ENCODE measurements at places on chromosomes 13 and 19. TPM values are rescaled to one million over a fixed set of nuclear protein-coding genes. Genes with fewer than 3 reads are reported as not detected.

DNA sequence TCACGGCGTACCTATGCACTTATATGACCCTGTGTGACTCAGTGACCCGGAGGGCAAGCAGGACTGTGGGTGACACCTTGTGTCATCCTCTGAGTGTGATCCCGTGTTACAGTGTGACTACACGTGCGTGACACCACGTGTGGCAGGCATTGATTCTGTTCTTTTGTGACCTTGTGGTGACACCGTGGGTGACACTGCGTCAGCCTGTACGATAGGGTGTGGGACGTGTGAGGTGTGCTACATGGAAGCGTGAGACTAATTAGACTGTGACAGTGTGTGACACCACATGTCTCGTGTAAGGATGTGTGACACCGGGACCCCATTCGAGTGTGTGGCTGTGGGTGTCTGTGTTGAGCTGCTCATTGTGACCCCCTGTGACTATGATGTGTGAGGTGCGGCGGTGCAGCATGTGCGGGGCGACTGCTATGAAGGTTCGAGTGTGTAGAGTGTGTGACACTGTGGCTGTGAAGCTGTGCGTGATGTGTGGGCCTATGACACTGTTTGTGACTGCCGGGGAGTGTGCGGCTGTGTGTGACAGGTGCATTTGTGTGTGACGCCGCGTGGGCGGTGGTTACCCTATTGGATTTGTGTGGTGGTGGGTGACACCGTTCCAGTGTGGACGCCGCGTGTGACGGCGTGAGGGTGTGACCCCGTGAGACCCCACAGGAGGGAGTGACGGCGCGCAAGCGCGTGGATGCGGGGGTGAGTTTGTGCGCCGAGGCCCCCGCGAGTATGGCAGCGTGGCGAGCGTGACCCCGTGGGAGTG lies 399 bp upstream of the SPTBN4 start:
- no peaks in the 10 kb centered on the region for H3K36me3 ChIP-seq
- peak; percentile 76 for DNase-seq
- no peaks in the 10 kb centered on the region for H3K27me3 ChIP-seq

DNA sequence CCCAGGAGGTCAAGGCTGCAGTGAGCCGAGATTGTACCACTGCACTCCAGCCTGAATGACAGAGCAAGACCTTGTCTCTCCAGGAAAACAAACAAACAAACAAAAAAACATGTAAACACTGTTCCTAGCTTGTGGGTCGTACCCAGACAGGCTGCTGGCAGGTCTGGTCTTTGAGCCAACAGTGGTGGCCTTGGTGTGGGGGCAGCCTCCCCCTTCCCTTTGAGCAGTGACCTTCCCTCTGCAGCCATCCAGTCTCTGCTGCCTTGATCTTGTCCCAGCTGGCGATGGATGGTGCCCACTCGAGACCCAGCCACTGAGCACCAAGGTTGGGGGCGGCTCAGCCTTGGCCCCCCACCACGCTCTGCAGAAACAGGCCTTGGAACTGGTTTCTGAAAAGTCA lies 143.3 kb downstream of the KDM4B start:
- H3K27me3 ChIP-seq: no peaks in the 10 kb centered on the region
- H3K36me3 ChIP-seq: peaks cover 42% of the 10 kb centered on the region
- no peak for DNase-seq

The SIGLEC7 gene
- total RNA-seq: 1.4 TPM

DNA sequence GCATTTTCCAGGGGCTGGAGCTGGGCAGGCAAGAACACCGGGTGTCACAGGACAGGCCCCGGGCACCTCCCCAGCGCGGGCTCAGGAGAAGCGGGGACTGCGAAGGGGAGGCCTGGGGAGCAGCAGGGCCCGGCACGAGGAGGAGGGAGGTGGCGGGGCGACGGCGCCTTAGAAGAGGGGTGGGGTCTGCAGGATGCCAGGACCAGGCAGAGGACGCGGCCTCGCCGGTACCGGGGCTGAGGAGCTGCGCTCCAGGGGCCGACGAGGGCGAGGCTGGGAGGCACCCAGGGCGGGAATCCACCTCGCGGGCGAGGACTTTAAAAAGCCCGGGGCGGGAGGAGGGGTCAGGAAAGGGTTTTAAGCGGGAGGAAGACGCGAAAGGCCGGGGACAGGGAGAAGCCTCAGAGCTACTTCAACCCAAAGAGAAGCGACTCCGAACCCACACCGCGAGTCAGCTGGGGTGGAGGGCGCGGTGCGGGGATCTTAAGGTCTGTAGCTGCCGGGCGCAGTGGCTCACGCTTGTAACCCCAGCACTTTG lies 665 bp downstream of the ZNF347 start:
- peak overlapping the region; percentile 79 for H3K27ac ChIP-seq
- H3K4me3 ChIP-seq: peak overlapping the region; percentile 70
- H3K36me3 ChIP-seq: peaks cover 4% of the 10 kb centered on the region
- DNase-seq: peak; percentile 66
- H3K4me1 ChIP-seq: peaks cover 21% of the 10 kb centered on the region

DNA sequence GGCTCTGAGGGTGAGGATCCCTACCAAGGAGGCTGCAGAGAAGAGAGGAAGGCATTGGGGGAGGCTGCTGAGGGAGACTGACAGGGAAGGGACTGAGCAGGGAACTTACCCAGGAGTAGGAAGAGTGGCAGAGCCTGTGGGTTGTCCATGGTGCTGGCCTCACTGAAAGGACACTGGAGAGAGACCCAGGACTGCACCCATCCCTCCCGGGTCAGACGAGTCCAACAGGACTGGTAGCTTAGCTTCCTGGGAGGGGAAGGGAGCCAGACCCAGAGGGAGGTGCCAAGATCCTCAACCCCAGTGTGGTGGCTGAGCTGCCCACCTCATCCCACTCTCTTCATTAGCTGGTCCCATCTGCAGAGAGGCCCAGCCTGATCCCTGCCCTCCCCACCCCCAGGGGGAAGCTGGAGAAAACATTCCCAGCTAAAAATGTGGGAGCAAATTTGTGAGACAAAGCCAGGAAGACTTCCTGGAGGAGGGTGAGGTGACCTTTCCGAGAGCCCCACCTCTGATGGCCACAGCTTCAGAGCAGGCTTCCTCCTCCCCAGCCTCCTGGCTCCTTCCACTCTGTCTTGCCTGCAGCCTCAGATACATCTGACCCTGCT lies at the start of gene VSIG10L:
Gene VSIG10L, minus strand, starts transcription at position 164 of the 605 bp plus-strand sequence. Its CDS starts 15 bp downstream, at position 149.
- H3K36me3 ChIP-seq: peaks cover 21% of the 10 kb centered on the region
- H3K27ac ChIP-seq: no peak within 1 kb of the TSS
- no peak within 1 kb of the TSS for H3K4me3 ChIP-seq

The ZNF93 gene
- 14.4 TPM for total RNA-seq

GRCh38 chr19:4139614-4140236 lies 13.7 kb upstream of the CREB3L3 start:
- peak; percentile 82 for DNase-seq
- H3K27me3 ChIP-seq: no peaks in the 10 kb centered on the region
- H3K4me3 ChIP-seq: no peak overlapping the region
- no peaks in the 10 kb centered on the region for H3K36me3 ChIP-seq
- no peaks in the 10 kb centered on the region for H3K4me1 ChIP-seq

The C13orf46 gene
- not detected for total RNA-seq

DNA sequence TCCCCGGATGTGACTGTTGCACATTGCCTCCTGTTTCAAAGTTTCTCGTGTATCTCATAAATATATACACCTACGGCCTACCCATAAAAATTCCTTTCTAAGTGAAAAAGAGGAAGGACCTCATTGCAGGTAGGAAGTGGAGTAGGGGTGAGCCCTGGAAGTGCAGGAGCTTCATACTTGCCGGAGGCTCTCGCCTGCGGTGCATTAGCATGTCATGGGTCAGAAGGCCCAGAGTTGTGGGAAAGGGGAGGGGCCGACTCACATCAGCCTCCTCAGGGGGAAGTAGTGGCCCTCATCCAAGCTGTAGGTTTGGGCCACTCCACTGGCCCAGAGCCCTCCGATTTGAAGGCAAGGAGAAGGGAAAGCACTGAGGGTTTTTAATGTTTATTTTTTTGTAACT lies 26.0 kb upstream of the IRS2 start:
- H3K4me3 ChIP-seq: no peak overlapping the region
- no peaks in the 10 kb centered on the region for H3K27me3 ChIP-seq
- H3K4me1 ChIP-seq: no peaks in the 10 kb centered on the region

The ANGPTL8 gene
- total RNA-seq: not detected

- H3K4me1 ChIP-seq: no peaks in the 10 kb centered on the region
- H3K27me3 ChIP-seq: no peaks in the 10 kb centered on the region
- no peak overlapping the region for H3K27ac ChIP-seq
- no peak for DNase-seq
- H3K4me3 ChIP-seq: no peak overlapping the region
Measured at GRCh38 chr13:98896083-98896867, 81.6 kb downstream of the DOCK9 start.

DNA sequence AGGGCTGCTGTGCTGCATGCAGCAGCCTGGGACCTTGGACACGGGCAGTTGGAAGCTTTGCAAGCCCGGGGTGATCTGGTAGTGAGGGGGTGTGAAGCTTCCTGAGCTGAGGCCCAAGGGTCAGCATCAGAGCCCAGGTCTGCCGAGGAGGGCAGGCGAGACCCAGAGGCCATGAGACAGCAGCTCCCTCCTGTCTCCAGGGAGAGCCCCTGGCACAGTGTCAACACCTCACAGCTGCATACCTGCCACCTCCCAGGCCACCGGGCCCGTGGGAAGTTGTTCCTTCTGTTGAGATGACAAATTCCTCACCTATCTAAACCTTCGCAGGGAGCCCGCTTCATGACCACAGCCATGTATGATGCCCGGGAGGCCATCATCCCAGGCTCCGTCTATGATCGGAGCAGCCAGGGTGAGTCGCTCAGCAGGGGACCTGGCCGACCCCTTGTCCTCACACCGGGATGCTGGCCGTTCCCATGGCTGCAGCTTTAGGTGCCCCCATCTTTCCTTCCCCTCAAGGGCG lies 32.1 kb downstream of the CERS1 start:
- H3K27ac ChIP-seq: no peak overlapping the region
- H3K36me3 ChIP-seq: peaks cover 55% of the 10 kb centered on the region
- H3K4me1 ChIP-seq: no peaks in the 10 kb centered on the region
- peaks cover 7% of the 10 kb centered on the region for H3K27me3 ChIP-seq
- H3K4me3 ChIP-seq: no peak overlapping the region

DNA sequence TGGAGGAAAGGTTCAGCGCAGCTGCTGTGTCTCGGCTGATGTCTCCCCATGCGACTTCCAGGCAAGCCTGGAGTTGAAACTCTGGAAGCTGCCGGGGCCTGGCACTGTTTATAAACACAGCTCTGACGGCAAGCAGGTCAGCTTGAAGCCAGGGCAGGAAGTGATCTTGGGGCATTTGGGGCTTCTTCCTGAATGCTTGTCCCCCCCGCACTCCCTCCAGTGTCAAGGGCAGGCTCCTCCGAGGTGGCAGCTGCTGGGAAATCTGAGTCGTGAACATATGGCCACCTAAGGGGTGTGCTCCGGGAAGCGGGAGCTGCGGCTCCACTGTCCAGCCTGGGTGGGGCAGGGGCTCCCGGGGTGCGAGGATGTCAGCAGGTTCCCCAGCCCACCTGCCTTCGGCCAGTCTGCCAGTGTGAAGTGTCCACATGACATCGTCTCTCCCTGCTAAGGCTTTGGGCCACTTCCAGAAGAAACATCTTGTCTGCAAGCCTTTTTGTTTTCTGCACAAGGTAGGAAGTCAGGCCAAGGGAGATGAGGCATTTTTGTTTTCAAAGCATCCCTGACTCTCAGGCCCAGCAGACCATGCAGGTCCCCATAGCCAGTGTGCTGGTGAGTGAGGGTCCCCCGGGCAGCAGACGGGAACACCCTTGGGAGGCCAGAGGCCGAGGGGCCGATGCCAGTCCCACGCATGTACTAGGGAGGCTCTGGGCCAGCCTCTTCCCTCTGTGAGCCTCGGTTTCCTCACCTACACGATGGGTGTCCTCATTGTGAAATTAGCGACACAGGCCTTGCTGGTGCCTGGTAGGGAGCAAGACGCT lies 2.7 kb downstream of the PIAS4 start:
- no peaks in the 10 kb centered on the region for H3K27me3 ChIP-seq
- H3K27ac ChIP-seq: peak overlapping the region; percentile 99
- H3K4me3 ChIP-seq: peak overlapping the region; percentile 5

GRCh38 chr13:113947311-113948033 lies 26.4 kb downstream of the C13orf46 start:
- H3K4me3 ChIP-seq: no peak overlapping the region
- H3K4me1 ChIP-seq: no peaks in the 10 kb centered on the region
- no peaks in the 10 kb centered on the region for H3K36me3 ChIP-seq
- no peaks in the 10 kb centered on the region for H3K27me3 ChIP-seq
- DNase-seq: no peak
- no peak overlapping the region for H3K27ac ChIP-seq

DNA sequence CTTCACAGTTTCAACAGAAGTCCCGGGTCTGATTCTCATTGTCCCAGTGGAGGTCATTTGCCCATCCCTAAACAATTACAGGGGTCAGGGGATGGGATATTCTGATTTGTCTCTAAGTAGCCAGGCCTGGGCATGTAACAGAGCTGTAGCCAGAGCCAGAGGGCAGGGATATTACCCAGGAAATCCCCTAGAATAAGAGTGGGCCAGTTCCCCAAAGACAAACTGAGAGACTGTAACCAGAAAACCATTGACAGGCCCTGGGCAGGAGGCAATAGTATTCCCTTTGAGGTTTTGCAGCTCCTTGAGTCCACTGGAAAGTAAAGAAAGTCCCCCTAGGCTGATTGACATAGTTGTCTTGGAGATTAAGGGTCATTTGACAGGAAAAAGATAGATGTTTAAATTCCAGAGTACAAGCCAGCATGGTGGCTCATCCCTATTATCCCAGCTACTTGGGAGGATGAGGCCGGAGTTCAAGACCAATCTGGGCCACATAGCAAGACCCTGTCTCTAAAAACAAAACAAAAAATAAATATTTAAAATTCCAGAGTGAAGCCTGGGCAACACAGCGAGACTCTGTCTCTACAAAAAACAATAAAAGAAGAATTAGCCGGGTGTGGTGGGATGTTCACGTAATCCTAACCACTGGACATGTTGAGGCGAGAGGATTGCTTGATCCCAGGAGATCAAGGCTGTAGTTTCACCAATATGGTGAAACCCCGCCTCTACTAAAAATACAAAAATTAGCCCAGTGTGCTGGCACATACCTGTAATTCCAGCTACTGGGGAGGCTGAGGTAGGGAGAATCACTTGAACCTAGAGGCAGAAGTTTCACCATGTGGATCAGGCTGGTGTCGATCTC lies 1.9 kb upstream of the SDHAF1 start:
- peaks cover 16% of the 10 kb centered on the region for H3K27me3 ChIP-seq
- no peaks in the 10 kb centered on the region for H3K36me3 ChIP-seq
- H3K4me1 ChIP-seq: peaks cover 30% of the 10 kb centered on the region
- no peak overlapping the region for H3K4me3 ChIP-seq
- no peak for DNase-seq

- H3K4me3 ChIP-seq: no peak overlapping the region
- H3K4me1 ChIP-seq: no peaks in the 10 kb centered on the region
- no peaks in the 10 kb centered on the region for H3K36me3 ChIP-seq
- no peak for DNase-seq
Measured at GRCh38 chr13:66887088-66887487, 343.0 kb downstream of the PCDH9 start.

DNA sequence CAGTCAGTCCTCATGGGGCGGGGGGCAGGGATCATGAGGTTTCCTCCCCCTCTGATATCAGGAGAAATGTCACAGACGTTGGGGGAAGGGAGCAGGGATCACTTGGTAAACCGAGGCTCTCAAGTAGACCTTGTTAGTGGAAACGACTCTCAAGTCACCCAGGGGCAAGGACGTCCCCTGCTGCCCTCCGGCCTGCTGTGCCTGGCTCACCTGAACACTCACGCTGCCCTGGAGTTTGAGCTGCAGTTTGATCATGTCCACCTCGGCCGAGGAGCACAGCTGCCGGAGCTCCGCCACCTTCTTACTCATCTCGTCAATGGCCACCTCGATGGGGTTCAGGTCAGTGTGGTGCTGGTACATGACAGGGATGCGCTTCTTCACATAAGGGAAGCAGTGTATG lies 47.6 kb upstream of the SLC15A1 start:
- peaks cover 22% of the 10 kb centered on the region for H3K36me3 ChIP-seq
- no peak for DNase-seq
- H3K4me3 ChIP-seq: no peak overlapping the region
- H3K4me1 ChIP-seq: no peaks in the 10 kb centered on the region
- H3K27ac ChIP-seq: no peak overlapping the region
